Inflammatory macrophage treated with lipopolysaccharide for 4 hours (primary cell): ENCODE measurements at places on chromosomes 5 and 9.
A peak's percentile ranks its signal among the peaks of the same experiment; 100 is the strongest.

DNA sequence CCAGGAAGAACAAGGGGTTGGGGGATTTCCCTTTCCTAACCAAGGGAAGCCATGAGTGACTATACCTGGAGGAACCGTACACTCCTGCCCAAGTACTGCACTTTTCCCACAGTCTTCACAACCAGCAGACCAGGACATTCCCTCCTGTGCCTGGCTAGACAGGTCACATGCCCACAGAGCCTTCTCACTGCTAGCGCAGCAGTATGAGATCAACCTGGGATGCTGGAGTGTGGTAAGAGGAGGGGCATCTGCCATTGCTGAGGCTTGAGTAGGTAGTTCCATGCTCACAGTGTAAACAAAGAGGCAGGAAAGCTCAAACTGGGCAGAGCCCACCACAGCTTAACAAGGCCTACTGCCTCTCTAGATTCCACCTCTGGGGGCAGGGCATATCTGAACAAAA lies 35.9 kb downstream of the SAXO1 start:
- no peak for DNase-seq

DNA sequence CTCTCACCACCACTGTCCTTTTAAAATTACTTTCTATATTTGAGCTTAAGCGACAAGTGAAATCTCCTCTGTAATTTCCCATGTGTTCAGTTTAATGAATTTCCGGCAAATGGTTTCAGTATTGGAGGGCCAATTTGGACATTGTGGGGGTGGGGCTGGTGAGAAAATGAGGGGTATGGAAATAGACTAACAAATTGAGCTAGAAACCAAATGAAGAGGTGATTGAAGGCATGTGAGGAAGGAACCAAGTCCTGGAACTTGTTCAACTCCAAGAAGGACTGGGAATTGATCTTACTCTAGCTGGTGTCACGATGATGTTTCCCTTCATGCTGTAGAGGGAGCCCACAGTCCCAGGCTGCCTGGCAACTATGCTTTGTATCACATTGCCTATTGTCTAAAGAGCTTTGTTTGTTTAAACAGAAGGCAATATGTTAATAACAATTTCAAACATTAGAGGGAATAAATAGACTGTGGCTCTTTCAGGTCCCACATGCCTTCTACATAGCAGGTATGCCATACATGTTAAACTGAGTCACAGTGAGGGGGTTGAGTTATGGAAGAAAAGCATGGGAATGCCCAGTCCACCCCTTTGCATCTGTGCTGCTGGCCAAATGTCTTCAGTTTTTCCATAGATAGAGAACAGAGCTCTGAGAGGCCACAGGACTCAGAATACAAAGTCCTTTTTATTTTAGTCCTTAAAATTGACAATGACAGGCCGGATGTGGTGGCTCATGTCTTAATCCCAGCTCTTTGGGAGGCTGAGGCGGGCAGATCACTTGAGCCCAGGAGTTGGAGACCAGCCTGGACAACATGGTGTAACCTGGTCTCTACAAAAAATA lies 25.0 kb upstream of the MATR3 start:
- DNase-seq = no peak

GRCh38 chr9:92735636-92736562 lies 28.7 kb downstream of the BICD2 start:
- no peak for DNase-seq

DNA sequence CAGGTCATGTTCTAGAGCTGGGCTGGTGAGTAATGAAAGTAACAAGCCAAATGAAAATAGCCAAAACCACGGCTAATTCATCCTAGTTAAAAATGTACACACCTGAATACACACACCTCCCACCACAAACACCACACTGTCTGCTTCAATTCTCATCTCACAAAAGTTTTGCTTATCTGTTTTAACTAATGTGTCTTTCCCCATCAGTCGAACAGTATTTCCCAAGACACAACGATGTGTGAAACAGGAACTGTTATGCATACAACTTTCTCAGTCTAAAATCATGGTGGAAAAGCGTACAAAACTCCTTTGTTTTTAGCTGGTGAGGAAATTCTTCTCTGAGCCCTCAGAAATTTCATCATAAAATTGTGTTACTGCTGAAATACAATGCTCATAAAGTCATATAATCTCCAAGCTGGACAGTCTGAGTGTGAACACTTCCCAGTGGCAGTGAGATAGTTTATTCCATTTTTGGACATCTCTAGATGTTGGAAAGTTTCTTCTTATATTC lies 242.4 kb downstream of the EFNA5 start:
- peak; percentile 60 for DNase-seq

DNA sequence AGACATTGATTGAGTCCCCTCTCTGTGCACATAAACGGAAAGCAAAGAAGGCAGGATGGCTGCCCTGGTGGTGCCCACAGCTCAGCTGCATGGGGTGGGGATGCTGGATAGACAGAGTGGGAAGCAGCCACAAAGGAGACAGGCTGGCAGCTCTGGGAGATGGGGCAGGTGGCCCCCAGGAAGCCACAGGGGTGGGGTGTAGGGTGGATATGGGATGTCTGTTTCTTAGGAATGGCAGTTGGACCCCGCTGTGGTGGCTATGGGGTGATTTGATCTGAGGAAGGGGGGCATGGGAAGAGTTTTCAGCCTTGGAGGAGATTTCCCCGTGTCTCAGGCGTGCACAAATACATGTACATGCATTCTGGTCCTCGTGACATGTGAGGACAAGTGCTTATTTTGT lies 50.2 kb upstream of the VDAC1 start:
- no peak for DNase-seq

DNA sequence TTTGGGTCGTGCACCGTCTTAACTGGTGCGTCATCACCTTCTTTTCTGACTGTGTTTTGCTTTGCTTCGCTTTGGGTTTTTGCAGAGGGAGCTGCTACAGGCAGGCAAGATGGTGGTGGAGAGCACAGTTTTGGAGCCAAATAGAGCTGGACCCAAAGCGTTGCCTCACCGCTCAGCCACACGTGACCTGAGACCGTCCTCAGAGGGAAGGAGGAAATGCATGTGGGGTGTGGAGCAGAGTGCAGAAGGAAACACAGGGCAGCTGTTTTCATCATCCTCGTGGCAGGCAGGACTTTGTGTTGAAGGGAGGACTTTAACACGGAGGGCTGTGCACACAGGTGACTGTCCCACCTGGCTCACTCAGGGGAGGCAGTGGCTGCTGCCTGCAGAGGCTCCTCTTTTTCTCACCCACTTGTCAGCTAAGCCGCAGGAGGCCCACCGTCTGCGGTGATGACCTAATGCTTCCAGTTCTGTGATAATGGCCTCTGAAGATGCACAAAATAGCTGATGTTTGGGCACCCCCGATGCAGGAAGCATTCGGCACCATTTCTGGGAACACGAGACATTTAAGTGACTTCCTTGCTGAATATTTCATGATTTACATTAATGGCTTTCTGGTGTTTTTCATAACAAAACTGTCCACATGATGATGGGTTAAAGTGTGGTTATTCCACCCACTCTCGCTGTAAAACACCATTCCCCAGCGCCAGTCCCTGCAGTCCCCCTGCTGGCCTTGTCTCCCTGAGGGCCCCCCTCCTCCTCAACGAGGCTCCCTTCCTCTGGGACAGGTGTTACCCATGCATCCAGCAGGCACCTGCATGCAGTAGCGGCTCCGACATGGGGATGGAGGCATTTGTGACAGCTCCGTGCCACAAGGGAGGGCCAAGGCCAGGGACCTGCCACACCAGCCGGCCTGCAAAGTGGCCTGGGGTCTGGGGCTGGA lies 12.4 kb upstream of the UBAC1 start:
- peak; percentile 72 for DNase-seq

DNA sequence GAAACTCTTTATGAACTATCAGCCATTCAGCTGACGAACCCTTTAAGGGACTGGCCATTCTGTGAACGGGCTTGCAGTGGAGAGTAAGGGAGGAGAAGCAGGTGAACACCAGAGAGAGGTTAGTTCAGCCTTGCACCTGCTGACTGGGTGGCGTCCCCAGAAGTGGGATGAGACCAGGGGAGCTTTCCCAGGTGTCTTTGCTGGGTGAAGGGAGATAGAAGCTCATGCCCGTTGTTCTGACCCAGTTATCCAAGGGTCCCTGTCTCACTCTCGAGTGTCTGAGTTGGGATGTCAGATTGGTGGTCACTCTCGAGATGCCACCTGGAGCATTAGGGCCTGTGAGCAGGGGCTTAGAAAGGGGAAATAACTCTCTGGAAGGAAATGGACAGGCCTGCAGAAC lies 68.7 kb downstream of the MSX2 start:
- no peak for DNase-seq

DNA sequence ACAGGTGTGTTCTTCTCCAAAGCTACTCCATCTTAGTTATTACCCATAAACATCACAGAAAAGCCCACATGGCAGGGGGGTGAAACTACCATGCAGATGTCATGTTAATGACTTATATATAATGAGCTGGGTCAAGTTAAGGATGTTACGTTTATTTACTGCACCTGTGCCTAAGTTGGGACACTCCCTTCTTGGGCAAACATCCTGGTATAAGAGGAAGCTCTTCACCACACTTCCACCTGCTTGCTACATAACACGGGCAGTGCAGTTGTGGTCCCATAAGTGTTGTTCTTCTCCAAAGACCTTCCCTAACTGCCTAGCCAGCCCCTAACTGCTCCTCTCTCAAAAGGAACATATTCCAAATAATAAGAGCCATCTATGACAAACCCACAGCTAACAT lies 9.3 kb upstream of the ZCCHC9 start:
- DNase-seq = no peak

DNA sequence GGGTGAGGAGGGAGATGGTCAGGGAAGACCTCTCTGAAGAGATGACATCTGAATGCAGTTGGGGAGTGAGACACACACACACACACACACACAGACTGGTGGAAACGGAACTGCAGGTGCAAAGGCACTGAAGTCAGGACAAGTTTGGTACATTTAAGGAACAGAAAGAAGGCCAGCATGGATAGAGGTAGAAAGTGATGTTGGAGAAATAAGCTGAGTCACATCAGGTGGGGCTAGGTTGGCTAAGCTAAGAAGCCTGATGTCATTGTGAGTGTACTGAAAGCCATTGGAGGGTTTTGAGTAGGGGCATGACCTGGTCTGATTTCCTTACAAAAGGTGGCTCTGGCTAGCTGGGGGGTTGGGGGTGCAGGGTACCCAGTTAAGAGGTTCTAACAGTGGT lies 3.1 kb downstream of the BSPRY start:
- DNase-seq = no peak

GRCh38 chr9:93111371-93112115 lies 15.5 kb downstream of the CARD19 start:
- DNase-seq = peak; percentile 75

GRCh38 chr5:133806847-133807246 lies 161.6 kb downstream of the C5orf15 start:
- DNase-seq = no peak
